ENCODE measurements at places on chromosomes 11 and 22.

GRCh38 chr11:86052693-86053641 lies 15.9 kb downstream of the PICALM start:
- H3K27me3 ChIP-seq: no peaks in the 10 kb centered on the region
- no peak for DNase-seq
- no peak overlapping the region for H3K4me3 ChIP-seq
- no peak overlapping the region for H3K27ac ChIP-seq
- H3K4me1 ChIP-seq: no peaks in the 10 kb centered on the region

- DNase-seq: no peak
- H3K36me3 ChIP-seq: no peaks in the 10 kb centered on the region
- H3K27me3 ChIP-seq: no peaks in the 10 kb centered on the region
- no peak overlapping the region for H3K27ac ChIP-seq
- no peaks in the 10 kb centered on the region for H3K4me1 ChIP-seq
Observed at GRCh38 chr22:47147572-47147971, 385.1 kb downstream of the TBC1D22A start.

GRCh38 chr11:44424841-44425240 lies 114.9 kb upstream of the ALX4 start:
- no peak overlapping the region for H3K4me3 ChIP-seq
- no peaks in the 10 kb centered on the region for H3K4me1 ChIP-seq
- no peaks in the 10 kb centered on the region for H3K27me3 ChIP-seq
- DNase-seq: no peak
- H3K36me3 ChIP-seq: no peaks in the 10 kb centered on the region

DNA sequence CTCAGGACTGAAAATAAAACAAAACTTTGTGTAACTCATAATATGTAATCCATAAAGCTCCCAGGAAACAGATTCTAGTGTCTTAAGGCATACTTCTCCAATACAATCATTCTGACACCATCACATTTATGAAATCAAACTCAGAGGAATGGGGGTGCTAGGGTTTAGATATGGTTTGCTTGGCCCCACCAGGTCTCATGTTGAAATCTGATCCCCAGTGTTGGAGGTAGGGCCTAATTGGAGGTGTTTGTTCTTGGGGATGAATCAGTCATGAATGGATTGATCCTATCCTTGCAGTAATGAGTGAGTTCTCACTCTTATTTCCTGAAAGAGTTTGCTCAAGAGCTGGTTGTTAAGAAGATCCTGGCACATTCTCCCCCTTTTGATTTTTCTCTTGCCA lies 380.9 kb downstream of the ETS1 start:
- no peaks in the 10 kb centered on the region for H3K4me1 ChIP-seq
- no peak overlapping the region for H3K27ac ChIP-seq
- no peaks in the 10 kb centered on the region for H3K36me3 ChIP-seq
- H3K27me3 ChIP-seq: no peaks in the 10 kb centered on the region
- no peak for DNase-seq
- H3K4me3 ChIP-seq: no peak overlapping the region

DNA sequence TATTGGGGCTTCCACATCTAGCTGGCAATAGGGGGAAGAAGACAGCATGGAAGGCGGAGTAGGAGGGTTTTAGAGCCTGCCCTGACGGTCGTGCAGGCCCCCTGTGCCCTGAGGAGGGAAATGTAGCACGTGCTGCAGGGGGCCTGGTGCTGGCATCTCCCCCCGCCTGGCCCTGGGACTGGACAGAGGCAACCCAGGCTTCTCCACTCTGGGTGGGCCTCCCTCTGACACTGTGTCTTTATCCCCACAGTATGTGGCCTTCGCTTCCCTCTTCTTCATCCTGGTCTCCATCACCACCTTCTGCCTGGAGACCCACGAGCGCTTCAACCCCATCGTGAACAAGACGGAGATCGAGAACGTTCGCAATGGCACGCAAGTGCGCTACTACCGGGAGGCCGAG lies 36.8 kb downstream of the KCNC1 start:
- H3K4me3 ChIP-seq: no peak overlapping the region
- H3K36me3 ChIP-seq: no peaks in the 10 kb centered on the region
- no peak overlapping the region for H3K27ac ChIP-seq
- no peaks in the 10 kb centered on the region for H3K4me1 ChIP-seq

GRCh38 chr11:8099291-8099899 lies 18.4 kb downstream of the TUB start:
- H3K4me1 ChIP-seq: no peaks in the 10 kb centered on the region
- H3K27me3 ChIP-seq: no peaks in the 10 kb centered on the region
- H3K36me3 ChIP-seq: peaks cover 45% of the 10 kb centered on the region
- no peak overlapping the region for H3K4me3 ChIP-seq

- no peak for DNase-seq
- no peaks in the 10 kb centered on the region for H3K4me1 ChIP-seq
- no peak overlapping the region for H3K27ac ChIP-seq
- H3K36me3 ChIP-seq: no peaks in the 10 kb centered on the region
Observed at GRCh38 chr22:19799322-19800190, 39.0 kb downstream of the TBX1 start.

DNA sequence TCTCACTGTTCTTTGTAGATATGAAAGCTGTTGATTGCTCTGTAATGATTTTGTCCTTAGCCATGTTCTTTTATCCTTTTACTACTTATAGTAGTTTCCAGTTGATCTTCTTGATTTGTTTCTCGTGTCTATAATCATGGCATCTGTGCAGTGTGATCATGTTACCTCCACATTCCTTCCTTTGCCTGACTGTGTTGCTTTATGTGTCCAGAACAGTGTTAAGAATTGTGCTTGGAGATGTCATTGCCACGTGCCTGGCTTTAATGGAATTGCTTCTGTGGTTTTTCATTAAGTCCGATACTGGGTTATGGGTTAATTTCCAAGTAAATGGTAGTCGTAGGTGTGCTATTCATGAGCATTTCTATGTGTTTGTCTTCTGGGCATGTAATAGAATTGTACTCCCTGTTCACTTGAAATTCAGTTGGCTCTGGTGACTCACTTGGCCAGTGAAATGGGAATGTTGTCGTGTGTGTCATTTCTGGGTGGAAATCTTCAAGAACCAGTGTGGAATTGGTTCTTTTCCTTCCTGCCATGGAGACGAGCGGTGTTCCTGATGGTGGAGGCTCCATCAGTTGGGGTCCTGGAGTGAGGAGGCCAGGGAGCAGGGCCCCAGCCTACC lies 6.8 kb downstream of the GTSE1 start:
- no peaks in the 10 kb centered on the region for H3K4me1 ChIP-seq
- no peaks in the 10 kb centered on the region for H3K36me3 ChIP-seq
- no peak overlapping the region for H3K4me3 ChIP-seq
- no peaks in the 10 kb centered on the region for H3K27me3 ChIP-seq
- no peak overlapping the region for H3K27ac ChIP-seq

- H3K36me3 ChIP-seq: no peaks in the 10 kb centered on the region
- peaks cover 11% of the 10 kb centered on the region for H3K4me1 ChIP-seq
- no peaks in the 10 kb centered on the region for H3K27me3 ChIP-seq
- H3K4me3 ChIP-seq: no peak overlapping the region
- no peak overlapping the region for H3K27ac ChIP-seq
Observed at GRCh38 chr22:19081351-19081750, 40.9 kb downstream of the DGCR2 start.

GRCh38 chr22:27845644-27846043 lies 44.1 kb upstream of the MN1 start:
- H3K27ac ChIP-seq: no peak overlapping the region
- H3K27me3 ChIP-seq: no peaks in the 10 kb centered on the region
- H3K4me3 ChIP-seq: no peak overlapping the region
- peaks cover 34% of the 10 kb centered on the region for H3K4me1 ChIP-seq
- H3K36me3 ChIP-seq: peaks cover 27% of the 10 kb centered on the region
- DNase-seq: no peak

DNA sequence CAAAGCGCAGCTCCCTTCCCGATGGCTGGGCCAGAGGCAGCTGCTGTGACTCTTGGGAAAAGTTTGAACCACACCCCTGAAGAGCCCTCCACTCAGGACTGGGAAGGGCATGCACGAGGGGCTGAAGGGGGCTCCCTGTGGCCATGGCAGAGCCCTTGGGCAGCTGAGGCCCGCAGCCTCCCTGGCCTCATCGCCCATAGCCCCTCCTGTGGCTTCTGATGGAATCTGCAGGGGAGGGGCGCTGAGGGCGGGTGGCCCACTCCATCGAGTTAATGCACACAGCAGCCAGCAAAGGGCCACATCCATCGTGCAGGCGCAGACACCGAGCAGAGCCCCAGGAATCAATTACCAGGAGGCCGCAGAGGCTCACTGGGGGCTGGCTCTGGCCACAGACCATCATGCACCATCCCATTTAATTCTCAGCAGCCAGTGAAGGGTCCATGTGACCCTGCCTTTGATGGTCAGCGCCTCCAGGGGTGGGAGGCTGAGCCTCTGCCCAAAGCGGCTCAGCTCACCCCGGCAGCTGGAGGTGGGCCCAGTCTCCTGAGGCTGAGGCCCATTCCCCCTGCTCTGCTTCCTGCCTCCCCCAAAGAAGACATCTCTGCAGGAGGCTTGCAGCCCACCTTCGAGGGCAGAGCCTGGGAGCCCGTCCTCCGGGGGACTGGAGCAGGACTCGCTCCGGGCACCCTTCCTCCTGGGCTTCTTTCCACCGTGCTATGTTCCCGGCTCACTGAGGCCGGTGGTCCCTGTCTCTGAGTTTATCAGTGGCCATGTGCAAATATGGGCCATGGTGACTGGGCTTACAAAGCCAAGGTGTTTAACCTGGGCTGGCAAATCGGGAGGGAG lies 1410.2 kb downstream of the BRD1 start:
- H3K27me3 ChIP-seq: no peaks in the 10 kb centered on the region
- H3K4me3 ChIP-seq: no peak overlapping the region
- DNase-seq: no peak
- H3K4me1 ChIP-seq: no peaks in the 10 kb centered on the region
- no peaks in the 10 kb centered on the region for H3K36me3 ChIP-seq
- H3K27ac ChIP-seq: no peak overlapping the region

DNA sequence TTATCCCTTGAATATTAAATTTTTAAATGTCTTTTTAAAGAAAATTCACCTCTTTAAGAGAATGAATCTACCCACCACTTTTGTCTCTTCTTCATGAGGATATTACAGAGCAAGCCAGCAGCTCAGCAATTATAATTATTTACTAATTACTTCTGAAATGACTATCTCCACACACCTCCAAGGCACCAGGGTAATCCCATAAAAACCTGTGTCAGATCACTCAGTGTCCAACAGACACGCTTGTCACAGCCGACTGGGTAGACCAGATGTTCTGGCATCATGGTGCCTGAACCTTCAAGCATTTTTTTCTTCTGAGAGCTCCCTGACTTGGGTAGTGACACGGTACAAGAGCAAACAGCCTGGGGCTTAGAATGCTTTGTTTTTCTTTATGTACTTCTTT lies 61.4 kb downstream of the EFCAB6 start:
- H3K36me3 ChIP-seq: no peaks in the 10 kb centered on the region
- H3K27me3 ChIP-seq: no peaks in the 10 kb centered on the region
- no peak overlapping the region for H3K27ac ChIP-seq
- H3K4me1 ChIP-seq: no peaks in the 10 kb centered on the region
- no peak overlapping the region for H3K4me3 ChIP-seq
- no peak for DNase-seq

- no peaks in the 10 kb centered on the region for H3K36me3 ChIP-seq
- no peak for DNase-seq
- H3K27ac ChIP-seq: no peak overlapping the region
- H3K4me1 ChIP-seq: no peaks in the 10 kb centered on the region
- no peaks in the 10 kb centered on the region for H3K27me3 ChIP-seq
Observed at GRCh38 chr11:84788220-84788619, 838.9 kb downstream of the DLG2 start.

Measured in right atrium auricular region (tissue), 2 donors.